ENCODE measurements at places on chromosomes 2 and 18.

DNA sequence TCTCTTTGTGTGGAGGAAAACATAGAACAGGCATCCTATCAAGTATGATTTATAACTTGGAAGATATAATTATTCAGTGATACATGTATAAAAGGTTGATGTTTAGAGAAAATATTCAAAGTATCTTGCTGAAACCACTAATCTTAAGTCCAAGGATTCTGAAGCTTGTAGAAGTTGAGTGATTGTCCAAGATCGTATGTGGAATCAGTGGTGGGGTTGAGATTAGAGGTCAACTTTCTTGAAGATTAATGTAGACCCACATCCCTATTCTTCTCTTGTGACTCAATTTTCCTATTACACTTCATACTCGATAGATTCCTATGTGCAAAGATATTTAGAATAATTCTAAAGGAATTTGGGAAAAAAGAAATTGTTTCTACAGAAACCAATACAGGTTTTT is 1565.9 kb upstream of the ACVR2A start:
- no peak for DNase-seq

GRCh38 chr2:119009110-119009509 is 67.1 kb downstream of the MARCO start:
- no peak for DNase-seq

GRCh38 chr2:210687786-210688470 is 131.5 kb downstream of the CPS1 start:
- no peak for DNase-seq

GRCh38 chr2:230735884-230736283 is 23.2 kb downstream of the CAB39 start:
- no peak for DNase-seq

GRCh38 chr2:10489842-10490555 is 41.9 kb upstream of the ODC1 start:
- DNase-seq: no peak

DNA sequence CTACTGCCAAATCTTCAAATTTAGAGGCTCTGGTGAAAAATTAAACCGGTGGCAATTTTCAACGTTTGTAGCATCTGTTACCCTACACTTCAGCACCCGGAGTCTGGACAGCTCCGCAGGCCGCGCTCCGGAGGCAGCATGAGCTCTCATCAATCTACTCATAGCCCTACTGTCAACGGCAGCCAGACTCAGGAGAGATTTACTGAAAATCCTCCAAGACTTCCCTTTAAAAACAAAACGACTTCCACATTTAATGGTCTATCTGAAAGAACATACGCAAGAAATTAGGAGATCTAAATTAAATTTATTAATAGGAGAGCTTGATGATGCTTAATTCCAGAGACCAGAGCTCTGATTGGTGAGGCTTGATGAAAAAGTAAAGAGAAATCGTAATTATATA is 970 bp upstream of the ADCYAP1 start:
- DNase-seq: no peak

GRCh38 chr2:102233132-102233884 is 46.5 kb downstream of the IL1RL2 start:
- DNase-seq: no peak

DNA sequence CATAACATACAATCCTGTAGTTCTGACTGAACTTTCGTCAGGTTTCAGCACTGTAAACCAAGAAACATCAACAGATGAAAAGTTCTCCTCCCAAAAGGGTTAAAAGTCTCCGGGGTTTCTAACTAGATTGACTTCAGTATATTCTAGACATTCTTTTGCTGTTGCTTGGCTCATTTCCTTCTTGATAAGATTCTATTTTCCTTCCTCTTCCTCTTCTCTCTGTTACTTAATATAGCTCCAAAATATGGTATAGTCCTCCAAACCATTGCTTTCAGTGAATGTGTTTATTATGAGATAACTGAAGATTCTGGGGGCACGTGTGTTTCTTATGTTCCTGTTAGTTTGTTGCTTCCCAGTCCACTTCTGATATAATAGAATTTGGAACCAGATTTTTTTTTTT is 46.4 kb upstream of the MAP4K3 start:
- no peak for DNase-seq

DNA sequence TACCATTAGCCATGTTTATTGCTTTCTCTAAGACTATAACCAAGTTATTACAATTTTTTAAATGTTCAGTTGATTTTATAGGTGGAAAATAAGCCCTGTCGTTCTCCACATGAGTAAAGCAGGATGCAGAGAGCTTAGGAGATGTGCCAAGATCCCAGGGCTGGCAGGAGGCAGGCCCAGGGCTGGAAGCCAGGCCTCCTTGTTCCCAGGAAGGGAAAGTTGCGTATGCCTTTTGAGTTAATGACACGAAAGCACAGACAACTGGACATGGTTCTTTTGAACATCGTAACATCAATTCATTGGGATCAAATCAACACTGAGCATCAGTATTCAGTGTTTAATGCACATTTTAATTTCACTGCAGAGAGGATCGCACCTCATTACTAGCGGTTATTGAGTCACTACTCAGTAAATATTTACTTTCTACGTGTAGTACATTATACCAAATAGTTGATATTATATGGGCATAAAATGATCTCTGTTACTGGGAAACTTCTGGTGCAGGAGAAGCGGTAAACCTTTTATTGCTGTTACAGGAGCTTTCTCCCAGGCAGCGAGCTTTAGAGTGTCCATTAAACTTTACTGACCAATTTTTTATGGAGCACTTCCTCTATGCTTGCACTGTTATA is 60.0 kb downstream of the RNF144A start:
- no peak for DNase-seq
